ENCODE measurements at places on chromosomes 16 and 17. TPM values are rescaled to one million over a fixed set of nuclear protein-coding genes. Genes with fewer than 3 reads are reported as not detected.
A peak's percentile ranks its signal among the peaks of the same experiment; 100 is the strongest.

RFWD3 gene
- 12.2 TPM for total RNA-seq

GJC1 gene
- 1.6 TPM for total RNA-seq

TP53TG3F gene
- total RNA-seq: not detected

GFAP gene
- 7.0 TPM for total RNA-seq

VTN gene
- total RNA-seq: 4.2 TPM

BAIAP3 gene
- 7.0 TPM for total RNA-seq

EME1 gene
- not detected for total RNA-seq

KRTAP2-3 gene
- not detected for total RNA-seq

SPNS2 gene
- 58.0 TPM for total RNA-seq

ARHGDIG gene
- 140 TPM for total RNA-seq

EIF3CL gene
- total RNA-seq: 94.2 TPM

RTN4RL1 gene
- 3.6 TPM for total RNA-seq

DNA sequence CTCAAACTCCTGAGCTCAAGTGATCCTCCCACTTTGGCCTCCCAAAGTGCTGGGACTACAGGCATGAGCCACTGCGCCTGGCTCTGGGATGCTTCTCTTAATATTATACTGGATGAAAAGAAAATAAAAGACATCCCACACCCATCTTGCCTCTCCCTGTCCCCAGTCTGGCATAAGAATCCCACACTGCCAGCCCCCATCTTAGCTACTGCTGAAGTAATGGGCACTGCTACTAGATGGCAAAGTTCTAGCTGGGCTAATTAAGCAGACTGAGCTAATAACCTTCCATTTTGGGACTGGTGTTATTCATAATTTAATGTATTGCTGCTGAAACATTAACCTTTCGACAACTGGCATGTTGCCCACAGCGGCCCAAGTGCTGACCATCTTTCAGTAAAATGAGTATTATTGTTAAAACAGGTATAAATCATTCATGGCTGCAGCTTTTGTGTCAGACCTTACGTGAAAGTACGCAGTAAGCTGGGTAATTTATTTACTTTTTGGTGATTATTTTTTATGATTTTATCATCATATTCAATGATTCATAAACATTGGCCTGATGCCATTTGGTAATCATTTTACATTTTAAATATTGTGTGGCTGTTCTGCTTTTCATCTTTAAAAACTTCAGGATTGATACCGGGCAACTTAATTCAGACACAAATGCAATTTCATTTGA, 47.4 kb upstream of the ZFHX3 start:
- DNase-seq: no peak

DNA sequence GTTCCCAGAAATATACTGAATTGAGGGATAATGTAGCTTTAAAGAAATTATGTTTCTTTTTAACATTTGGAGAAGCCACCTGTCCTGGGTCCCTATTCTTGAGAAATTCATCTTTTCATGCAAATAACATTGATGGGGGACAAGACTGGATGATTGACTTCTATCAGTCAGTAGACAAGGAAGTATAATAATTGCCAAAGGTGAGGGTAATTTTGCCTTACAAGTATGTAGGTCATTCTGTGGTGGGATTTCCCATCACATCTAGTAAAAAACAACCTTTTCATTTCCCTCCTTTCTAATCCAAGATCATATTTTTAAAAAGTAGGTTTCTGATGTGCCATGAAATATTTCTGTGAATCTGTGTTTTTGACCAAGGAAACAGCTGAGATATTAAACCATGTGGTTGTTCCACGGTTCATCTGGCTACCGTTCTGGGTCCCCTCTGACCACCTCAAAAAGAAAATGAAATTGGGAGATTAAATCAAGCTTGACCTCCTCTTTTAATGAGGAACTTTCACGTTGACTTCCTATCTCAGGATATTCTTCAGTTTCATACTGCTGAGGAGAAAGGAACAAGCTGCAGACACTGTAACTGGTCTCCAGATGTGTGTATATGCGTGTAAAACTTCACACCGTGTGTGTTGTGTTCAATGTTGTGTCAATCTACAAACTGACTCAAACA, 138.6 kb downstream of the MAP2K6 start:
- DNase-seq: no peak

DNA sequence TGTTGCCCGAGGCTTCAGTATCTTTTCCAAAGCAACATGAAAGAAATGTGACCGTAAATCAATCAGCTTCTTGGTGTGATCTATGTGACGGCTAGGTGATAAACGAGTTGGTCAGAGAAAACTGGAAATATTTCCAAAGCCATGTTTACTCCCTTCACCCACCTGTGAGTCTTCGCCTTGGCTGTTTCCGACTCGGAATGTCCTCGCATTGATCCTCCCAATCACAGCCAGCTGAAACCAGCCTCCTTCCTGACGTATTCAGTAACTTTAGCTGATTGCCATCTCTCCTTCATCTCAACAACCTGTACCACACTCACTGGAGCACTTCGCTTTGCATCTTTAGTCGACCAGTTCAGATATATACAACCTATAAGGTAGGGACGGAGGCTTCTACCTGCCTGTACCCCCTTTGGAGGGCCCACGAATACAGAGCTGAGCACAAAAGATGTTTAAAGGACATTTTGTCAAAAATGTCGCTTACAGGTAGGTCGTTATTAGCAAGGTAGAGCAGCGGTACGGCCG, 705 bp downstream of the KRABD2 start:
- DNase-seq: peak; percentile 26

- DNase-seq: no peak
These were observed 43.2 kb upstream of the ZFHX3 start for GRCh38 chr16:73091174-73091573.

DNA sequence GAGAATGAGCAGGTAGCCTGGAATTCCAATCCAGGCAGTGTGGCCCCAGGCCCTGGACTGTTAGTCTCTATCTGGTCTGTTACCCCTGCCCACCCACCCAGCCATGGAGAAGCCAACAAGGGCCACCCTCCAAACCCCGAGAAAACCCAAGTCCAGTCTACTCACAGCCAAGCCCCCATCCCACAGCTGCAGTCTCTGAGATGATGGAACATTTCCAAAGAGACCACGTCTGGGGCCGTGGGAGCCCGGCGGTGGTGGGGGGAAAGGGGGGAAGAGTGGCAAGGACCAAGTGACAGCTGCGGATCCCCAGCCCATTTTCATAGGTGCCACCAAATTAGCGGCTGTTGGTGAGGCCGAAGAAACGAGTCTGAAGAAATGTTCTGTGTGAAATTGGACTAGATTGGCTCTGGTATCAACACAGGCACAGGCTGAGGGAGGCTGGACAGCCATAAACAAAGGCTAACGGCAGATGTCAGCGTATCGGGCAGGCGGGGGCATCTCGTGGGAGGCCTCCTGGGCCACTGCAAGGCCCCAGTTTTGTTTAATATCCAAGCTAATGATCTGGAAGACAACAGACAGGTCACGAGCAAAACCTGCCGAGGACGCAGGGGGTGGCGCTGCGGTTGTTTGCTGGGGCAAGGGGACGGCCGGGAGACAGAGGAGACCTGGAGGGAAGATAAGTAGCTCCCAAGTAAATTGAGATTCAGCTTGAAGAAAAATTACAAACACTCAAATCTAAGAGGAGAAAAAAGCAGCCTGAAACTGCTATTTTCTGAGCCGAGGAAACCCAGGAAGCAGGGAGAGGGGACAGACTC, 53.4 kb downstream of the RBFOX3 start:
- DNase-seq: no peak

- DNase-seq: no peak
These were observed 26.0 kb downstream of the NECAB2 start for GRCh38 chr16:83994087-83994486.

- no peak for DNase-seq
These were observed 89.5 kb downstream of the CLEC16A start for GRCh38 chr16:11033629-11034420.

DNA sequence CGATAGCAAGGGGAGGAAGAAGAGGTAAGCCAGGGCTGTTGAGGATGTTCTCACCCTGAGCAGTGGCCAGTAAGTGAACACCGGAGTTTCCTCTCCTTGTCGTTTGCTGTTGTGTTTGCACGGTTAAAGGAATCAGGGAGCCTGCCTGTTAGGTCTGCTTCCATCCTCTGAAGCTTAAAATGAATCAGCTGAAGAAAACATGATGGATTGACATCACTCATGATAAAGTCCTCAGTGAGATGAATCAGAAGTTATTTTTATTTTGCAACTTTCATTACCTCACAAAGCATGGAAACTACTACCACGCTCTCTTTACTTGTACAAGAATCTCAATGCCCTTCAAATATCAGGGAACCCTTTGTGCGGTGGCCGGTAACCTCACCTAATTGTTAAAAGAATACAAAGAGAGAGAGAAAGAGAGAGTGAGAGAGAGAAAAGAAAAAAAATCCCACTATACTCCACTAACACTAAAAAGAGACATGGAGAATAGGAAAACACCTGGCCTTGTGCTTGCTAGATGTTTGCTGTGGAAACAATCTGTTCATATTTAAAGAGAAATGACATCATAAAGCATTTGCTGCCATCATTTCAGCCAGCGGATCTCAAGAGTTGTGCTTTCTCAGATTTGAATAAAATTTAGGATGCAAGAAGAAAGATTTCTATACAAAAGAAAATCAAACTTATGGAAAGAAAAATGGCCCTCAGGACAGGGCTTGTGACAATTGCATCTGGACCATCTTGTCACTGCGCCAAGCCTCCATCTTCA, 441.6 kb upstream of the SALL1 start:
- no peak for DNase-seq

DNA sequence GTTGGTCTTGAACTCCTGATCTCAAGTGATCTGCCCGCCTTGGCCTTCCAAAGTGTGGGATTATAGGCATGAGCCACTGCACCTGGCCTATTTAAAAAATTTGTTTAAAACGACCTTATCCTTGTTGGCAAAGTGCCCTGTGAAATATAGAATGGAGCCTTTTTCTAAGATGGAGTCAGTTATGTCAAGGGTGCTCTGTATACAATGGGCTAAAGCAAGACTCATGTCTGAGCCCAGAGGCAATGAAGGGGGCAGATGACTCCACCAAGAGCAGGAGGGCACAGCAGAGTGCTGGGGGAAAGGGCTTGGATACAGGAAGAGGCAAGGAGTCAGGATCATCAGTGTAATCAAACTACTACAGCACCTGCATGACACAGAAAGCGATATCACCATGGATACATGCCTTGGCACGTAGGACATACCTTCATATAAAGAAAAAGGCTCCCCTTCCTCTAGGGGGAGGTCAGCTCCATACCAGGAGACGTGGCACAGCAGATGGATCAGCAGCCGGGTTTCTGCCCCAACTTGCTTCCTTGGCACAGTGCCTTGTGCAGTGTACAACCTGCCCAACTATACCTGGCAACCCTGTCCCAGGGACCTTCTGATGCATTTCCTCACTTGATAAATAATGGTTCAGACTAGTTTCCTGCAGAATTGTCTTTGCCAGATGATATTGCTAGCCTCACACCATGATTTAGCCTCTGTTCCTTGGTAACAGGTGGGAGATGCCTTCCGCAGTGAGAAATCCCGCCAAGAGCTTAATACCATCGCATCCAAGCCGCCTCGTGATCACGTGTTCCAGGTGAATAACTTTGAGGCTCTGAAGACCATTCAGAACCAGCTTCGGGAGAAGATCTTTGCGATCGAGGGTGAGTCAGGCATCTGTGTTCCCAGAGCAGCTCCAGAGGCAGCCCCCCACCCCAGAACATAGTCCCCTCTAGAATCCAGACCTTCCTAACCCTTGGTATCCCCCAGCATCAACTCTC, 15.3 kb downstream of the ITGAM start:
- no peak for DNase-seq

GRCh38 chr16:66660422-66661209, 35.9 kb downstream of the CMTM4 start:
- peak; percentile 56 for DNase-seq

GRCh38 chr16:6428861-6429260, 903.8 kb upstream of the RBFOX1 start:
- DNase-seq: no peak

DNA sequence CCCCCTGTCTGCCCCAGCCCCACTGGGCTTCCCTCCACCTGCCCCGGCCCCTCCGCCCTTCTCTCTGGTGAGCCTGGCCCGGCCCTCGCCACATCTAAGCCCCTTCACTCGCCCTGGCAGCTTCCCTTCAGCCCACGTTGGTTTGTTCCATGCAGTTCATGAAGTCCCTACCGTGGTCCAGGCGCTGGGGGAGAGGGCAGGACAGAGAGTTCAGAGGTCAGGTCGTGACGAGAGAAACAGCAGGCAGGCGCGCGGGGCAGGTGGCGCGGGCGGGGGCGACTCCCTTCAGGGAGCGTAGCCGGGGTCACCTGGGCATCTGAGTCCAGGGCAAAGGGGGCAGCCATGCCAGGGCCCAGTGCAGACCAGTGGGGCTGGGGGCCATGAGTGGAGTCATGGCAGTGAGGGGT, 8.9 kb upstream of the TEDC2 start:
- DNase-seq: no peak

GRCh38 chr17:61326330-61326729, 73.3 kb upstream of the TBX2 start:
- DNase-seq: no peak

GRCh38 chr16:72961115-72961832, 86.7 kb downstream of the ZFHX3 start:
- peak; percentile 55 for DNase-seq

DNA sequence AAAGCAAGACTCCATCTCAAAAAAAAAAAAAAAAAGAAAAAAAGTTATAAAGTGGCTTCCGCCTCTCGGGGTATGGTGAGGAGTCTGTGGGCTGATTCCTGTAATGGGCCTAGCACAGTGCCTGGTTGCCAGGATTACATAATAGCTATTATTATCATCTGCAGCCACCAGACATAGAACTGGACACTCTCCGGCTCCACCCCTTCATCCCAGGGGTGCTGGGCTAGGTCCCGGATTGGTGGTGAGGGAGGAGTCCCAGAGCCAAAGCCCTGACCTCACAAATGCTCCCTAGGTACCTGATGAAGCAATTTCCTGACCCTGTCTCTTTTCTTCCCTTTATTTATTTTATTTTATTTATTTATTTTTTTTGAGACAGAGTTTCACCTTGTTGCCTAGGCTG, 11.6 kb upstream of the ADGRG1 start:
- DNase-seq: no peak

GRCh38 chr17:80453126-80453997, 23.0 kb downstream of the NPTX1 start:
- DNase-seq: no peak

- DNase-seq: peak; percentile 61
These were observed 10.2 kb downstream of the FLII start for GRCh38 chr17:18248300-18248731.

DNA sequence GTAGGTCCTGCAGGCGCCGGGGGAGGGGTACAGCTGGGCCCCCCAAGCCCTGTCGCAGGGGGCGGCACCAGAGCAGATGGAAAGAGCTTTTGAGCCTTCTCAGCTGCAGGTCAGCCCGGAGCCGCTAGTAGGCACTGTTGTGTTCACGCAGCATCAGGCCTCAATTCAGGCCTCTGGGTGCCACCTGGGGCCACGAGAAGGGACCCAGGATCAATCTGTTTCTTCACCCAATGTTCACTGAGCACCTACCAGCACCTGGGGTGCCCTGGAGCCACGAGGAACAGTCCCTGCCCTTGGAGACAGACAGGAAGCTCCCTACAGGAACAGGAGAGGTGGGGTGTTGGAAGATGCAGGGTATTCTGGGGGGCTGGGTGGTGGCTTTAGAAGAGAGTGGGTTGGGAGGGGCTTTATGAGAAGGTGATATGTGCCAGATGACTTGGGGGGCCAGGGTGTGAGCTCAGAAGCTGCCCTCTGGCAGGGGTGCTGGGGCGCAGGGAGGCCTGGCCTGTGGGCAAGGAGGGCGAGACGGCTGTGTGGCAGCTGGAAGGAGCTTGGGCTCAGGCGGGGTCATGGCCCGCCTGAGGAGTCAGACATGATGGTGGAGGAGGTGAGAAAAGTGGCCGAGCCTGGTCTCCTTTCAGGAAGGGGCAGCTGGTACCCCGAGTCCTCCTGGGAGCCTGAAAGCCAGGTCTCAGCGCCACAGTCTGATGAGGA, 121.9 kb upstream of the GSE1 start:
- DNase-seq: peak; percentile 69

GRCh38 chr16:11610121-11610505, 23.4 kb upstream of the LITAF start:
- DNase-seq: no peak
